ENCODE measurements at places on chromosomes 4 and X.

DNA sequence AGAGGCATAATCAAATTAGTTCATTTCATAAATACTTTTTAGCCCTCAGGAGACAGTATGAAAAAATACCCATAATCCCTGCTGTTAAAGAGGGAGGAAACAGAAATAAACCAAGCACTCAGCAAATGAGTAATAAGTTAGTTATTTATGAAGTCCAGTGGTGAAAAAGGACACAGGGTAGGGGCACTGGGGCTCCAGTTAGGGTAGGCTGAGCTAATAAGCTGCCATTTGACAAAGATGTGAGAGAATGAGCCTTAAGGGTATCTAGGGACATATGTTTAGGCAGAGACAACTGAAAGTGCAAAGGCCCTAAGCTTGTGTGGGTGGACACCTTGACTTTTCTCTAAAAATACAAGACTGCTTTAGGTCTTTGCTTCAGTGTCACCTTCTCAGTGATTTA lies 94.4 kb downstream of the IL15 start:
- DNase-seq = no peak

GRCh38 chr4:119765951-119766350 lies 137.3 kb upstream of the PDE5A start:
- no peak for DNase-seq

- no peak for DNase-seq
Measured at GRCh38 chr4:136931781-136932180, 600.5 kb downstream of the PCDH18 start.

DNA sequence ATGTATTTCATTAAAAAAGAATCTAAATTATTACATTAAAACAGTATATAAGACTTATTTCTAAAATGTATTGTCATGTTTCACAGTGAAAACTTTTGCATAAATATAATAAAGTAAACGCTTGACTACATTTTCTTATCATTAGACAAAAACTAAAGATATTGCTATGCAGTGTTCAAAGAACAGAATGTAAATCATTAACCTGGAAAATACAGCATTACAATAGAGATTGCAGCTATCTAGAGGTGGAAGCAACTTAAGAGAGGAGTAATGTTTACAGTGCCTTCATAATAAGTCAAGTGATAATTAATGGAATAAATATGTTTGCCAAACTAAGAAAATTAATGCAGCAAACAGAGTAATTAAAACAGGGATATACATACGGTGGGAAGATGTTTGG lies 940.9 kb downstream of the FSTL5 start:
- DNase-seq = no peak

DNA sequence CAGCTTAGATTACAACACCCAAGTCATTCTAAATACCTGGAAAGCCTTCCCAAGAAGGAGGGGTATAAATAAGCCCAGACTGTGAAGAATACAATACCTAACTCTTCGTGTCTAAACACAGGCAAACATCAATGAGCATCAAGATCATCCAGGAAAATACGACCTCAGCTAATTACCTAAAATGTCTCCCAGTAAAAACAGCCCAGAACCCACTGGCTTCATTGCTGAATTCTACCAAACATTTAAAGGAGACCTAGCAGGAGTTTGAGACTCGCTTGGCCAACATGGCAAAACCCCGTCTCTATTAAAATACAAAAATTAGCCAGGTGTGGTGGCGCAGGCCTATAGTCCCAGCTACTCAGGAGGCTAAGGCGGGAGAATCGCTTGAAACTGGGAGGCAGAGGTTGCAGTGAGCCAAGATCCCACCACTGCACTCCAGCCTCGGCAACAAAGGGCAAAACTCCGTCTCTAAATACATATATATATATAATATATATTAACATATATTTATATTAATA lies 19.1 kb upstream of the HSFX4 start:
- no peak for DNase-seq

- DNase-seq = no peak
Measured at GRCh38 chr4:183141997-183142396, 42.9 kb downstream of the WWC2 start.

DNA sequence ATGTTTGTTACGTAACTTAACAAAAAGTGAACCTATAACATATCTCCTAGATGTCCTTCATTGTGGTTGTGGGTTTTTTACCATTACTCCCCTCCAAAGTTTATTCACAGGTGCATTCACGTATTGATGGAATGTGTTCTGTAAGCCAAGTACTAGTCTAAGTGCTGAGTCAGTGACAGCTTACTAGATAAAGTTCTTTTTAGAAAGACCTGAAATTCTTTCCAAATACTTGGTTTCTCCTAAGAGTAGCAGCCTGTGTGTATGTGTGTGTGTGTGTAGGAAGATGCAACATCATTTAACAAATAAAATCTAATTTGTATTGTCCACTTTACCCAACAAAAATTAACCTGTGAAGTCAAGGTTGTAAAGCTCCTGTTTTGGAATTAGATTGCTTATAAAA lies 22.1 kb downstream of the NAP1L5 start:
- no peak for DNase-seq

DNA sequence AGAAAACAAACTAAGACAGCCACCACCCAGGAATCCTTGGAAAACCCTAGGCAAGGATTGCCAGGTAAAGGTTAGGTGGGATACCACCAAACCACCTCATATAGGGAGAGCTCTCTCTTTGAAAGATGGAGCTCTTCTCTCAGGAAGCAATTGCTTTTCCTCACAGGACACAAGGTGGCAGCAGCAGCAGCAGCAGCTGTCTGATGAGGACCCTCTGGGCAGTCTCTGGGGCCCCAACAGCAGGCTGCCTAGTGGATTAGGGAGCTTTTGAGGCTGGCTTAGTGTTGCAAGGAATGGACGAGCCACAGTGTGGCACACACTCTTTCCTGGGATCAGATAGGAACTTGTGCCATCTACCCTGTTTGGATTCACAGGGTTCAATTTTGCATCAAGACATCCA lies 41.4 kb upstream of the CHRDL1 start:
- DNase-seq = no peak

- DNase-seq = no peak
Measured at GRCh38 chr4:167233685-167234315, 494 bp downstream of the SPOCK3 start.

DNA sequence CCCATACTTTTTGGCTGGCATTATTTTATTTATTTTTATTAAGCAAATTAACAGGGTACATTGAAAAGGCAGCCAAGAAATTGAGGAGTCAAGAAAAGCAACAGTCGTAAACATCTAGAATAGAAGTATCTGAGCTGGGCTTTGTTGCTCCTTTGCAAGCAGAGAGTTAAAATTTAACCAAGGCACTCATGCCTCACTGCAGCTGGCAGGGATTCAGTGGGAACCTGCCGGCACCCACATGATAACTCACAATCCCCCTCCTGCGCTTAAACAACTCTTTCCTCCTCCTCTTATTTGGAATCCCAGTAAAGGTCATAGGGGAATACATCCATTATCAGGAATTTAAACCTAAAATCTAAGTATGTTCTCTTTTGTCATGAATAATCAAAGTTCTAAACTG lies 115.5 kb downstream of the SOX3 start:
- no peak for DNase-seq

- DNase-seq = no peak
Measured at GRCh38 chr4:151323667-151324066, 1.7 kb downstream of the SH3D19 start.

DNA sequence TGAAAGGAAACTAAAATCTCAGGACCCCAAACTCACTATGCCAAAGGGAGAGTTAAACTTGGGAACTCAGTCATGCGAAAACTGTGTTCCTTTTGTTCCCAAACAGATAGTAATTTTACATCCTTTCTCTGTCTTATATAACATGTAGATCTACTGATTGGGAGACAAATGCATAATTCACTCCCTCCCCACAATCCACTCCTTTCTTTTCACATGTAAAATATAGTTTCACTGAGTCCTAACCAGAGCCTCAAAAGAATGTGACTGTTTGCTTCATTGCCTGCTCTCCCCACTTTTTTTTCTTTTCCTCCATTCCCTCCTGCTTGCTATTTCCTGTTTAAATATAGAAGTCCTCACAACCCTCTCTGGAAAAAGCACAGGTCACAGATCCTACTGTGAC lies 699.3 kb upstream of the ADGRL3 start:
- no peak for DNase-seq

- no peak for DNase-seq
Measured at GRCh38 chrX:10199212-10199611, 42.4 kb downstream of the CLCN4 start.

DNA sequence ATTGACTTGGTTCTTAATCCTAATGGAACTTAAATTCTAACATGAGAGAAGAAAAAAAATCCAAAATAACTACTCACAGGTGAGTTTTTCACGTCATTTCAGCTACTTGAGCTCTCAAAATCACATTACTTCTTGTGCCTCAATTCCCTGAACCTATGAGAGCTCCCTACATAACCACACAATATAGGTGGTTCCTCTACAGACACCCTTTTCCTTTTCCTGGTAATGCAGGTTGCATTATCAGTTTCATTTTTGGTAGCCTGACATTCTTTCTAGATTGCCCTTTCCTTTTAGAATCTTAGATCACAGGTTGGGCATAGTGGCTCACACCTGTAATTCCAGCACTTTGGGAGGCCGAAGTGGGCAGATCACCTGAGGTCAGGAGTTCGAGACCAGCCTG lies 4.3 kb downstream of the GPR34 start:
- DNase-seq = no peak

DNA sequence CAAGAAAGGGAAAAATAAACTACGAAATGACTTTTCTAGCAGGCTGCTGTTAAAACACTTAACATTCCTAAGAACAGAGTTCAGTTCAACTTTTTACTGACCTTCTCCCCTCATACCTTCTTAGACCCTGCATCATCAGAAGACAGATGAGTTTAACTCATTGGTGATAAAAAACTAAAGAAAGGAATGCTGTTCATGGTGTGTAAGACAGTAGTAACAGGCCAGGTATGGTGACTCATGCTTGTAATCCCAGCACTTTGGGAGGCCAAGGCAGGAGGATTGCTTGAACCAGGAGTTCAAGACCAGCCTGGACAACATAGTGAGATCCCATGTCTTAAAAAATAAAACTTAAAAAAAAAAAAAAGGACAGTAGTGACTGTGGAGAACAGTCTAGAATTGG lies 16.2 kb downstream of the RBM47 start:
- DNase-seq = no peak

DNA sequence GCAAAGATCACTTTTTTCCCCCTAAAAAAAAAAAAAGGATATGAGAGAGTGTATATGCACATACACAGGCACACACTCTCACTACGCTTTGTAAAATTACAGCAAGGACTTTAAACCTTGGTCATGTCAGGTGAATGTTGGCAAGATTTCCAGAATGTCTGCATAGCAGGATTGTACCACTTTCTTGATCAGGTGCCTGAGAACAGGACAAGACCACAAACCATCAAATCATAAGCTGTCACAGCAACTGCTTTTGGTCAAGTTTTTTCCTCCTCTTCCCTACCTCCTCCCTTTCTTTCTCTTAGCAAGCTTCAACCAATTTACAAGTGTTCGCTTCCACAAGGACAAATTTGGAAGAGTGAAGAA lies 15.3 kb downstream of the PPARGC1A start:
- DNase-seq = no peak

DNA sequence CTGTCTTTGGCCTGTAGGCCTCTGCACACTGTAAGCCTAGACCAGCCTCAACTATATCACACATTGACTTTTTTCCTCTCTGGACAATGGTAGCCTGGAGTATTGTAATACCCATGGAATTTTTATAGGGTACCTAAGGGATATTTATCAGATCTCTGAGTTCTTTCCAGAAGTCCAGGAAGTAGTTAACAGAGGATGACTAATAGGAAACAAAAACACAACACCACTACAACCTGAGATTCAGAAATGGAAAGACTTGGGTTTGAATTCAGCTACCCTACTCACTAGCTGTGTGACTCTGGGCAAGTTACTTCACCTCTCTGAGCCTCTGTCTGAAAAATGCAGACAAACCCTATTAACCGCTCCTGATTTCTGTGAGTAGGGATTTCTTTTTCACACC lies 7.7 kb upstream of the STX18 start:
- DNase-seq = no peak

DNA sequence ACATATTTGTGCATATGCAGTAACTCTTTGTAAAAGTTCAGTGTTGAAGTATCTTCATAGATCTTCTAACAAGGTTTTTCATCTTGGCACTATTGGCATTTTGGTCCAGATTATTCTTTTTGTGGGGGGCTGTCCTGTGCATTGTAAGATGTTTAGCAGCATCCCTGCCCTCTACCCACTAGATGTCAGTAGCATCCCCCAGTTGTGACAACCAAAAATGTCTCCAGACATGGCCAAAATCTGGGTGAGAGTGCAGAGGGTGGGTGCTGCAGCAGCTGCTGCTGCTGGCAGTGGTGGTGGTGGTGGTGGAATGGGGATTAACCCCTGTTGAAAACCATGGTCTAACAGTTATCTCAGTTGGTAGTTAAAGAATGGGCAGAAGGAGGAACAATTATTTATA lies 370.0 kb downstream of the GPAT3 start:
- DNase-seq = no peak

DNA sequence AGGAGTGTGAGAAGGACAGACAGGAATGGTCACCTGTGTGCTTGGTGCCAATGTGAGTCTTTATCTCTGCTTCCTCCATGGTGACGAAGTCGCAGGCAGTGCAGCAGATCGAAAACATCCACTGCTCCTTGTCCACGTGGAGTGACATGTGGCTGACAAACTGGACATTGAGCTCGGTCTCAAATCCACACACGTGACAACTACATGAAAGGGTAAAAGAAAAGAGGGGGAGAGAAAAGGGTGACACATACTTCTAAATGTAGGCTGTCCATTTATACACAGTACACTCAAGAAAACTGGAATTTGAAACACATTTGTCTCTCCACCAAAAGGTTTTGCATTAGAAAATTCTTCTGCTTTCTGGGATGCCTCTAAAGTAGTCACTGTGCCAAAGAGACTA lies 94.5 kb downstream of the C4orf51 start:
- DNase-seq = no peak

GRCh38 chr4:161359491-161359890 lies 804.3 kb downstream of the FSTL5 start:
- no peak for DNase-seq

GRCh38 chr4:19074036-19074435 lies 1052.5 kb upstream of the LCORL start:
- DNase-seq = no peak

DNA sequence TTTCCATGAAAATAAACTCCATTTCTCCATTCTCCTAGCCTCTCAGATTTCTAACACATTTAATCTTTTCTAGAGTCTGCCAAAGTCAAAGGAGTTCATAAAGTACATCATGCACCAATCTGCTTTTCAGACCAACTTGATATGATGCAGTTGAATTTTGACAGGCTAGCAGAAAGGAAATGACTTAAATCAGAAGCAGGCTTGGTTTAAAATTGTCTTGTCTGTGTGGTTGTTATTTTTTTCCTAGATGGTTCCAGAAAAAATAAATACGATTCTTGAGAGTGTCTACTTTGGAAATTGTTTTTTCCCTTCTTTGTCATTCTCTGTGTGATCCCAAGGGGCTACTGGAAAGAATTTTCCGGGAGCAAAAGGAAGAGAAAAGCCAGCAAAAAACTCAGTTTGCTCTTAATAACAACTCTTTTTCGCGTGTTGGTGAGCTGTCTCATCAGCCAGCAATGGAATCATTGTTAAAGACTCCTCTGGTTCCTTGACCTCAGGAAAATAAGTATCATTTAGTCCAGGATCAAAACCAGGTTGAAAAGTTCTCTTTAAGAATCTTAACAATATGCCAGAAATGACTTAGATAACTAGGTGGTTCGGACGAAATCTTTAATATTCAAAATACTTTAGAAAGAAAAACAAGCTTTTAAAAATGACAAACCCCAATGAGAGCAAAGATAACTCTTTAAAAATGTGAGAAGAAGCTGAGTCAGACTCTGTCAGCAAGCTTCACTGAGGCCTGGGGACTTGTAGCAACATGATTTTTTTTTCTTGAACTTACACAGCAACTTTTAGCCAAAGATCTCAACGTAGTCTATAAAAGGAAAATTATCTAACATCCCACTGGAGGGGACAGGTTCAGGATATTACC lies 49.7 kb upstream of the GAB1 start:
- DNase-seq = no peak

GRCh38 chr4:145881576-145881975 lies 57.0 kb downstream of the ZNF827 start:
- no peak for DNase-seq

Data from activated CD8-positive, alpha-beta memory T cell treated with anti-CD3 and anti-CD28 coated beads, Interleukin-2, amount 10 ng/mL, durations not matched to agents 7 days and 5 days (primary cell).